NCI-H82 (cell line): ENCODE measurements at places on chromosomes 2 and 18.
A peak's percentile ranks its signal among the peaks of the same experiment; 100 is the strongest.

GRCh38 chr2:172864182-172864581 is 128.5 kb downstream of the RAPGEF4 start:
- peak; percentile 80 for DNase-seq

- DNase-seq: no peak
Observed at GRCh38 chr2:148615381-148615841, 29.1 kb upstream of the EPC2 start.

- DNase-seq: no peak
Observed at GRCh38 chr2:241364781-241365180, 8.7 kb downstream of the FARP2 start.

- DNase-seq: no peak
Observed at GRCh38 chr2:23241611-23242245, 143.3 kb upstream of the KLHL29 start.

DNA sequence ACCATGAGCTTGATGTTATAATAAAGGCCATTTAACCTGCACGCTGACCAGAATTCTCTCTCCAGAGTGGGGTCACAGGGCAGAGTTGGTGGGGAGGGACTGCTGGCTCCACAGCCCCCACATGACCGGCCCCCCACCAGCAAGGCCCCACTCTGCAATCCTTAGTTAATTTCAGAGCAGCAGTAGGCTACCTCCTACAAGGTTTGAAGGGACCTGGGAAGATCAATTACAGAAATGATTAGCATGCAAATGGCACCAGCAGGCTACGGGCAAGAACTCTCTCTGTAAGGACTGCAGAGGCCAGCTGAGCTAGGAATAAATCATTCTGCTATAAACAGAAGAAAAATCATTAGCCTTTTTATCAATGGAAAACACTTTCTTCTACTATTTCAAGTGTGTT is 135.3 kb downstream of the C1D start:
- peak; percentile 73 for DNase-seq

DNA sequence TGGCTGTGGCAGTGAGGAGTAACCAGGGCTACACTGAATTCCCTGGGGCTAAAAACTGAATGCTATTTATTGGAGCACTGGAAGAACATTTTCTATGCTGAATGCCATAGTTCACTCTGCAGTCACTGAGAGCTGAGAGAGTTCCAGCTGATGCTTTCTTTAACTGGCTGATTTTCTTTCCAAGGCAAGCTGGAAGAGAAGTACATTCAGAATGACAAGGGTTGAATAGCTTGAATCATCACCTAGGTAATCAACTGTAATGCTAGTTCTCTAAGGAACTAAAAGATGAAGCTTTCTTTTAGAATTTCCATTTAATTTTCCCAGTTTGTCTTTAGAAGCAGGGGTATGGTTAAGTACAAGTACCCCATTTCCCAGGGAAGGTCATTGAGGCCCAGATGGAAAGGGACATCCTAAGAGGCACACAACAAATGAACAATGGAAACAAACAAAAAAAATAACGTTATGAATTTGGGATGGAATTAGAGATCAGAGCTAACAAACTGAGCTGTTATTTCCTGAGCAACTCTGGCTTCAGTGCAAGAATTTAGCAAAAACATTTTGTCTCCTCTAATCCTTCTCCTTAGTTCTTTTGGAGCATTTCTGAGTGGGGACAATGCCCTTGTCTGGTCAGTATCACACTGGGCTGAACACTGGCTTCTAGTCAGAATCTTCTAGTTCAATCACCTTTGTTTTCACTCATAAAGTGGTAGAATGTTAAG is 132.8 kb upstream of the REG3A start:
- no peak for DNase-seq

DNA sequence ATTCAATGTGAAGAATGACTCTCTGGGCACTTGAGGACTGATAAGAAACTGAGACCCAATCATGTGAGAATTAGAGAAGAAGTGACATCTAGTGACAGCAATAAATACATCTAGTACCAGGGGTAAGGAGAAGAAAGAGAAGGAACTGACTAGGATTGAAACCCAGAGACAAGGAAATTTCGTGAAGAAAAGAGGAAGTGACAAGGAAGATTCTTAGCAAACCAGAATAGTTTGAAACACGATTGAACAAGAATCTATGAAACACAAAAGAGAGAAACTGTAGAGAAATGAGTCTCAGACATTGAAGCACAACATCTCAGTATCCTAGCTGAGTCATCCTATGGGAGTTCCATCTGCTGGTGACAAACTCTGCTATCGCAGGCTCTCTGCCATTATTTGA is 571.9 kb upstream of the PKDCC start:
- DNase-seq: no peak

DNA sequence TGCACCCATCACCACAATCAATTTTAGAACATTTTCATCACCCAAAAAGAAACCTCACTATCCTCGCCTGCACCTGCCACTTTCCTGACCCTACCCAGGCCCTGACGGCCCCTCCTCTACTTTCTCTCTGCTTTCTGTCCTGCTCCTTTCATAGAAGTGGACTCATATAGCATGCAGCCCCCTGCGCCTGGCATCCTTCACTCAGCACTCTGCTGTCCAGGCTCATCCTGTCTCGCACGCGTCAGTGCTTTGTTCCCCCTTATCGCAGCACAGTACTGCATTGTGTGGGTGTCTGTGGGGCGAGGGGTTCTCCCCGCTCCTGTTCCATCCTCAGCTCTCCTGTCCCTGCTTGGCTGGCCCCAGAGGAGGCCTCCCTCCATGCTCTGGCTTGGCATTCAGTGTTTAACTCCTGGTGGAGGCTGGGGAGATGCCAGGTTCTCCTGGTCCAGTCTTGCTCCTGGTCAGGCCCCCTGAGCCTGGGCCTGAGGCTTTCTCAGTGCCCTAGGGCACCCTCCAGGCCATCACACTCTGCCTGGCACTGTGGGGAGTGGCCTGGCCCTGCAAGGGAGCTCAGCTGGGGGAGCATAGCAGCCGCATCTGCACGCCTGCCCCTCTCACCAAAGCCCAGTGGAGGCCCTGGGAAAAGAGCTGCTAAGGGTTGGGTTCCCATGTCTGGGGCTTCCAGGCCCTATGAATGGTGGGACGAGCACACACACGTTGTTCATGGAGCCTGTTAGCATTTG is 6.6 kb upstream of the TUBB6 start:
- no peak for DNase-seq

DNA sequence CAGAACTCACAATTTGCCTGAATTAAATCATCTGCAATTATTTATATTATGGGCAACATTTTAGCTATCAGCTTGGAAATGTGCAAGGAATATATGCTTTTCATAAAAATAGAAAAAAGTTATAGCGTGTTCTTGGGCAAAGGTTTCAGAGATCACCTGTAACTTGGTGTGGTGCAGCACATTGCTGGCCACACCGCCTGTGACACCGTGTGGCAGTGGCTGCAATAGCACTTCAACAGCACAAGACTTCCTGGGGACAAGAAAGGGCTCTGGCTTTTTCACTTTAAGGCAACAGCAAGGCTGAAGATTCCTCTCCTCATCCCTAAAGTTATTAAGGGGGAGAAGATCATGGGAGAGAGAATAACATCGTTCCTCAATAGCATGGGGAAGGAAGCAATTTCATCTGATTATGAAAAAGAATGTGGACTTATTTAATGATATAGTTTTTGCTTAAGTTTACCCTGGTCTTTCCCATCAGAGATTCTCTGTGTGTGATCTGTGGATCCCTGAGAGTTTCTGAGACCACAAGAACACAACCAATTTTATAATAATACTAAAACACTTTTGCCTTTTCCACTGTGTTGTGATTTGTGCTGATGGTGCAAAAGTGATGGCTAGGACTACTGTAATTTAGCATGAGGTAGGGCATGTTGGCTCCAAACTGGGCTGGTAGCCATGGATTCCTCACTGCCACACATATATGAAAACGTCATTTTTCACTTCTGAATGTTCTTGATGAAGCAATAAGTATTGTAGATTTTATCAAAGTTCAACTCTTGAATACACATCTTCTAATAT is 15.0 kb upstream of the SERPINB3 start:
- peak; percentile 49 for DNase-seq

DNA sequence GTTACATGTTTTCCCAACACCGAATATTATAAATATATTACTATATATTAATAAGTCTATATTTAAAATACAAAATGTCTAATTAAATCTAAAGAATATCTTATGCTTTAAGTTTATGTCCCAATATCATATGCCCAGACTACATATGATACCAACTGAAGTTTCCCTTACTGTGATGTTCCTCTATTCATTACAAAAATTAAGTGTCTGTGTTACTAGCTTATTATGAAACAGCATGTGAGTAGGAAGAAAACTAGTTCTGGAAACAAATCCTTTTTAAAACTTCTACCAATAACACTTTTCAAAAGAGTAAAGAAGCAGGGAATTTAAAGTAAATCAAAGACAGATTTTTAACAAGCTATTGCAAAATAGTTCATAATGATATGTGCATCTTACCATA is 17.8 kb downstream of the HNRNPLL start:
- no peak for DNase-seq

- DNase-seq: peak; percentile 82
Observed at GRCh38 chr2:101419096-101419663, 31.9 kb upstream of the CREG2 start.

DNA sequence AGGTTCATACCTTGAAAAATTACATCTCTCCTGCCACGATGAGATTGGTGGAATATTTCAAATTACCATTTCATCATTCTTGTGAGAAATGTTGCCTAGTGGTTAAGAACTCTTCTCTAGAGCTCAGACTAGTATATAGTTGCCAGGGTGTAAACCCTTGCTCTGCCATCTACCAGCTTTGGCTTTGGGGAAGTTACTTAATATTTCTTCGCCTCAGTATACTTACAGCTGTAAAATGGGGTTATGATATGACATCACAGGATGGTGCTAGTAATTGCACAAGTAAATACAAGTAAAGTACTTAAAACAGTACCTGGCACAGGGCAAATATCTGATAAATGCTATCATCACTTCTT is 1.5 kb downstream of the SPOPL start:
- peak; percentile 30 for DNase-seq

DNA sequence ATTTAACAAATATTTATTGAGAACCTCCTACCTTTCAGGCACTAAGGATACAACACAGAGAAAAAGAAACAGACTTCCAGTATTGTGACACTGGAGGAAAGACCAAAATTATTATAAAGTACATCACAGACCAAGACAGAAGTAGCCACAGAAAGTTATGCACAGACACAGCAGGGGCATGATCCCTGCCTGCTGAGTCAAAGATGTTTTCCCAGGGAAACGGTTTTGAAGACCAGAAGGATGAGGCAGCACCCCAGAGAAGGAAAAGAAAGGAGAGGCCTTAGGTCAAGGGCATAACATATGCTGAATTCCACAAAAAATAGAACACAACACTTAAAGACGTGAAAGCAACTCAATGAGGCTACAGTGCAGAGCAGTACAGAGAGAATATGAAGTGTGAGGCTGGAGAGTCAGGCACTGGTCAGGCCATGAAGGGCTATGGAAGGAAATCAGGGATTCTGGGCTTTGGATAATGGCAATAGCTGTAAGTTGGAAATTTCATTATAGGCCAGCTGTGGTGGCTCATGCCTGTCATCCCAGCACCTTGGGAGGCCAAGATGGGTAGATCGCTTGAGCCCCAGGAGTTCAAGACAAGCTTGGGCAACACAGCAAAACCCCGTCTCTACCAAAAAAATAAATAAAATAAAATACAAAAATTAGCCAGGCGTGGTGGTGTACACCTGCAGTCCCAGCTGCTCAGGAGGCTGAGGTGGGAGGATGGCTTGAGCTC is 8.2 kb downstream of the ADAM17 start:
- DNase-seq: no peak

- peak; percentile 76 for DNase-seq
Observed at GRCh38 chr2:159617646-159618045, 1.3 kb upstream of the BAZ2B start.

DNA sequence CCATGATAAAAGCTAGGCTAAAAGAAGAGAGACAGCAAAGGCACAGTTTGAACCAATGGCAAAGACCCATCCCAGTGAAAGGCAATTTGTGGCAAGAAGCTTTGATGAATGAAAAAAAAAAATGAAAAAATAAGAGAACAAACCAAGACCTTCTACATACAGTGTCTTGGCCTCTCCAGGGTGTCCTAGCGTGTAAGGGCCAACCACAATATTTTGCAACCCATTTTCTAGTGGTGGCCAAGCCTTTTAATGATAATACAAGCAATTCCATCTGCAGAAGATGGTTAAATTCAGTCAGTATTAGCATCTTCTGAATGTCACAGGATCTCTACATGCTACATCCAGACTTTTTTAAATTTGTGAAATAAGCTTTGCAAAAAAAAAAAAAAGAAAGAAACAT is 270.4 kb downstream of the LRATD1 start:
- no peak for DNase-seq

DNA sequence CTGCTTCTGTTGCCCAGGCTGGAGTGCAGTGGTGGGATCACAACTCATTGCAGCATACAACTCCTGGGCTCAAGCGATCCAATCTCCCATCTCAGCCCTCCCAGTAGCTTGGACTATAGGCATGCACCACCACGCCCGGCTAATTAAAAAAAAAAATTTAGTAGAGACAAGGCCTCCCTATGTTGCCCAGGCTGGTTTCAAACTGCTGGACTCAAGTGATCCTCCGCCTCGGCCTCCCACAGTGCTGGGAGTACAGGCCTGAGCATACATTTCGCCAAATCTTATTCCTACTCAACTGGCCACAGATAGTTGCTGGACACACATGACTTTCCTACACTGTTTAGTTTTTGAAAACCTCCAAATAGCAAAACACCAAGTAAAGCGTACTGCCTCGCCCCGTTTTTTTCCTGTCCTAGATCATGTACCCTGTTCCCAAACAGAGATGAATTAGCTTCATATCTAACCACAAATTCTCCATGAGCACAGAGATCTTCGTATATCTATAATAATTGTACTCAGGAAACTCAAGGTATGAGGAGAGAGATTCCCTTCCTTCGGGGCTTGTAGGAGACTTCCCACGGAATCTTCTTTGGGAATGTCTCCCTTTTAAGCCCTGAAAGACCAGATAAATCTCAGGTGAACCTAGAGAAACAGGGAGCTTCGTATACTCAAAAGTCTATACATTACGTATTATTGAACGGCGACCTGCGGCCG is 598 bp upstream of the C2orf69 start:
- no peak for DNase-seq

DNA sequence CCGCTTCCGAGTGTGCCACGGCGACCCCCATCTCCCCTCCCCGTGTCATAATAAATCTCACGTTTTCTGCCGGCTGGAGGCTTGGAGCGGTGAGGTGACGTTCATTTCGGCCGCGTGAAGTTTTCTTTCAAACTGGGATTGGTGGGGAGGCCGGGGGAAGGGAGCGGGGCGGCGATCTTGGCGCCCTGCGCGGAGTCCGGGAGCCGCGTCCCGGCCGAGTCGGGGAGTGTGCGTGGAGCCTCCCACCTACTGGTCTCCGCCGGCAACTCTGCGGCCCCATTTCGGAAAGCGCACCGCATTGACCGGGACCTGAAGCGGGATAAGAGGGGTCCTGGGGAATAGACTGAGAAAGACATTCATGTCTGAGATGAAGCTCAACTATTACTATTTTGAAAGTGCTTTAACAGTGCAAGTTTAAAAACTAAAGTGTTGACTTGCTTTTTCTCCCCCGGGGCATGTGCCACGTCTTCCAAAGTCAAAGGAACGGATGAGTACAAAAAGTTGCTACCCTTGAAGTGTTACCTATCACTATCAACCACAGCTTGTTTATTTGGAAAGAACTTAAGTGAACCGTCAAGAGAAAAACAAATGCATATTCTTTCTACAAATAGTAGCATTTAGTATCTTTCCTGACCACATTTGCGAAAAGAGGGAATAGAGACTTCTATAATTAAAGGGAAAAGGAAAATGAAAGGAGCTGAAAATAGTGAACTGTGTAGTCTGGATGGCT is 818 bp upstream of the IKZF2 start:
- DNase-seq: peak; percentile 79

- no peak for DNase-seq
Observed at GRCh38 chr2:77018219-77018618, 504.0 kb downstream of the LRRTM4 start.
